ENCODE measurements at places on chromosomes 4 and X. TPM values are rescaled to one million over a fixed set of nuclear protein-coding genes. Genes with fewer than 3 reads are reported as not detected.

The CFAP299 gene
- total RNA-seq, result under 0.01 TPM

GRCh38 chr4:88807499-88807898, 109.9 kb upstream of the NAP1L5 start:
- DNase-seq, result no peak
- no peaks in the 10 kb centered on the region for H3K4me1 ChIP-seq
- no peak overlapping the region for H3K27ac ChIP-seq
- H3K36me3 ChIP-seq, result no peaks in the 10 kb centered on the region

The NAP1L5 gene
- 7.0 TPM for total RNA-seq

- H3K27ac ChIP-seq, result no peak overlapping the region
- no peak overlapping the region for H3K4me3 ChIP-seq
- no peak for DNase-seq
These were observed 35.1 kb upstream of the TACR3 start for GRCh38 chr4:103754844-103755243.

The TMSB15B gene
- total RNA-seq, result 5.6 TPM

GRCh38 chr4:112318239-112319142, 21.3 kb downstream of the ALPK1 start:
- H3K4me1 ChIP-seq, result no peaks in the 10 kb centered on the region
- DNase-seq, result no peak
- no peaks in the 10 kb centered on the region for H3K36me3 ChIP-seq
- H3K27ac ChIP-seq, result no peak overlapping the region

DNA sequence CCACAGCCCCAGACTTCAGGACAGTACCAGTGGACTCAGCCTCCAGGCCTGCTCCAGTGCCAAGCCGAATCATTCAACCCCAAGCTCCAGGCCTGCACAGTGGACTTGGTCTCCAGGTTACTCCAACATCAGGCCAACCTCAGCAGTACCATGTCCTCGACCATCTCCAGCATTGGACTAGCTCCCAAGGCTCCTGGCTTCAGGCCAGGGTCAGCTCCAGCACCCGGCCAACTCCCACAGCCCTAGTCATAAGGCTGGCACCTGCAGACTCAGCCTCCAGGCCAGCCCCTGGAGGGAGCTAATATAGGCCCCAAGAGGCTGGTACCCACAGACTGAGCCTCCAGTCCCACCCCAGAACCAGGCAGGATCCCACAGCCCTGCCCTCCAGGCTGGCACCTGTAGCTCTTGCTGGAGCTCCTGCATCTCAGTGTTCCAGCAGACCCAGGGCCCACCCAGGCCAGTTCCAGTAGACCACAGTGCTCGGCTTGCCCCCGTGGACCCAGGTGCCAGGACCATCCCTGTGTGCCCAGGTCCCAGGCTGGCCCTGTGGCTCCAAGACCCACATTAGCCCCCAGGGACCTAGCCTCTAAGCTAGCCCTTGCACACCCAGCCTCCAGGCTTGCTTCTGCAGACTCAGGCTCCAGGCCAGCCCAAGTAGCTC, 25.6 kb downstream of the ZMAT1 start:
- no peak overlapping the region for H3K27ac ChIP-seq
- no peak for DNase-seq
- no peaks in the 10 kb centered on the region for H3K36me3 ChIP-seq
- H3K4me1 ChIP-seq, result no peaks in the 10 kb centered on the region
- no peak overlapping the region for H3K4me3 ChIP-seq
- peaks cover 8% of the 10 kb centered on the region for H3K27me3 ChIP-seq

The RELL1 gene
- 76.0 TPM for total RNA-seq

DNA sequence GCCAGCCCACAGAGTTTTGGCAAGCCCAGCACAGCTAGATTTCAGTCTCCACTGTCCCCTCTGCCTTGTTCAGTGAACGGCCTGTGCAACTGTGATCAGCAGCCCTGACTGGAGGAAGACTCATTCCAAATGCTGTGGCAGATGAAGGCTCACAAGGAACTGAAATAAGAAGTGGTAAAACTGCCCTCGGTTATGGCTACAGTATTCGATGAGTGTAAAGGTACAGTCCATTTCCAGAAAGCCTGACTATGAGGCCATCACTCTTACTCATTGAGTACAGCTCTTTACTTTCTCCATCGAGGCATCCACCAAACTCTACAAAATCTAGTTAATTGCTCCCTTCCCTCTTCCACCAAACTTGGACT, 69.1 kb downstream of the RHOH start:
- no peaks in the 10 kb centered on the region for H3K27me3 ChIP-seq
- no peak for DNase-seq
- H3K4me3 ChIP-seq, result no peak overlapping the region

- H3K27me3 ChIP-seq, result no peaks in the 10 kb centered on the region
- H3K4me3 ChIP-seq, result no peak overlapping the region
- no peaks in the 10 kb centered on the region for H3K36me3 ChIP-seq
These were observed 182.3 kb downstream of the BANK1 start for GRCh38 chr4:101972791-101973190.

- no peaks in the 10 kb centered on the region for H3K27me3 ChIP-seq
- no peaks in the 10 kb centered on the region for H3K36me3 ChIP-seq
- no peak for DNase-seq
- H3K27ac ChIP-seq, result no peak overlapping the region
- H3K4me1 ChIP-seq, result no peaks in the 10 kb centered on the region
- no peak overlapping the region for H3K4me3 ChIP-seq
These were observed 43.3 kb downstream of the SPCS3 start for GRCh38 chr4:176363072-176363471.
